ENCODE measurements at places on chromosomes 7 and 10. TPM values are rescaled to one million over a fixed set of nuclear protein-coding genes. Genes with fewer than 3 reads are reported as not detected.

OPALIN gene
- not detected for total RNA-seq

DNA sequence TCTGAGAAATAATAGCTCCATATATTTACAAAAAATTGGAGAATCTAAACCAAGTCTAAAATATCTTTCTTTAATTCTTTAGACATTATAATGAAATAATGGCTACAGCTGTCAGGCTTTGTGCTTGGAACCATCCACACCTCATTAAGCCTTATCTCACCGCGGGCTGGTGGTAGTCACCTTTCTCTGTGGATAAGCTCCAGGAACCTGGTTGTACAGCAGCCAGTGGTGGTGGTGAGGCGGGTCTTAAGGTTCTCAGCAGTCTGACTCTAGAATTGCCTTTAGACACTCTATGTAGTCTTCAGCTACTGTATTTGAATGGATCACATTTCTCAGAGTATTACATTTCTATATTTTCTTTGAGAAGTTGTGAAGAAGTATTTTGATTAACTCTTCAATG lies 34.2 kb downstream of the CUL1 start:
- H3K27ac ChIP-seq: no peak overlapping the region
- H3K36me3 ChIP-seq: peaks cover 4% of the 10 kb centered on the region
- DNase-seq: no peak
- H3K4me1 ChIP-seq: peaks cover 18% of the 10 kb centered on the region
- H3K4me3 ChIP-seq: no peak overlapping the region

DNA sequence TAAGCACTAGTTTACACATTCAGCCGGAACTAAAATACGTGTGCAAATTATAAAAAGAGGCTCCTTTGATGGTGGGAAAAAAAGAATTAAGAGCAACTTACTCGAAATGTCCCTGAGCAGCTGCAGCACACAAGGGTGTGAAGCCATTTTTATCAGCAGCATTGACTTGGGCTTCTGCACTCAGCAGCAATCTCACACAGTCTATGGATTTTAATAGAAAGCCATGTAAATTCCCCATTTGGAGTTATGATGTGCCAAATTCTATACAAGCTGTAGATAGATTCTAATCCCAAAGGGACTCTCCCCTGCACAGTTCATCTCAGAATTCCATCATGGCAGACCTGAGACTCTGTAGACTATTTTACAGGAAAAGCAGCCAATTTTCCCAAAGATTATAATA lies 90.5 kb downstream of the CTTNBP2 start:
- peaks cover 15% of the 10 kb centered on the region for H3K4me1 ChIP-seq
- no peak overlapping the region for H3K27ac ChIP-seq
- H3K4me3 ChIP-seq: no peak overlapping the region
- DNase-seq: no peak
- no peaks in the 10 kb centered on the region for H3K36me3 ChIP-seq
- H3K27me3 ChIP-seq: no peaks in the 10 kb centered on the region

GRCh38 chr10:23556727-23557440 lies 118.0 kb downstream of the OTUD1 start:
- no peaks in the 10 kb centered on the region for H3K27me3 ChIP-seq
- no peaks in the 10 kb centered on the region for H3K36me3 ChIP-seq
- DNase-seq: no peak
- H3K27ac ChIP-seq: no peak overlapping the region
- no peak overlapping the region for H3K4me3 ChIP-seq

- no peak overlapping the region for H3K27ac ChIP-seq
- H3K36me3 ChIP-seq: no peaks in the 10 kb centered on the region
- no peak overlapping the region for H3K4me3 ChIP-seq
- no peak for DNase-seq
- H3K27me3 ChIP-seq: peaks cover 6% of the 10 kb centered on the region
- H3K4me1 ChIP-seq: no peaks in the 10 kb centered on the region
Measured at GRCh38 chr10:130018265-130018664, 54.2 kb upstream of the EBF3 start.

DNA sequence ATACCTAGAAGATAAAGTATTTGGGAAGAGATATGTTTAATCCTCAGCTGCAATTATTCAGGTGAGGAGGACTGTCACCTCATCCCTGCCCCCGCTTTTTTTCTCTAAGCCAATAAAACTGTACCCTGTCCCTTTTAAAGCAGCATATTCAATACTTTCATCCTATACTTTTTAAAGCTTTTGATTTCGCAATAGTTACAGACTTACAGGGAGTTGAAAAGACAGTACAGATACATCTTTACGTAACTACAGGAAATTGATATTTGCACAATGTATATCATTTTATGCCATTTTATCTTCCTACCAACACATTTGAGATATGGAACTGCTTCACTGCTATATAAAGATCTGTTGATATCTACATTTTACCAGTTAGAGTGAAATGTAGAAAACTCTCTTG lies 47.6 kb downstream of the STK17A start:
- no peaks in the 10 kb centered on the region for H3K36me3 ChIP-seq
- no peak overlapping the region for H3K27ac ChIP-seq
- H3K27me3 ChIP-seq: peaks cover 3% of the 10 kb centered on the region
- H3K4me1 ChIP-seq: peaks cover 2% of the 10 kb centered on the region
- DNase-seq: no peak

GRCh38 chr10:30088178-30088577 lies 28.8 kb upstream of the JCAD start:
- H3K27ac ChIP-seq: peak overlapping the region; percentile 10
- H3K4me1 ChIP-seq: peaks cover 5% of the 10 kb centered on the region
- DNase-seq: no peak
- H3K36me3 ChIP-seq: no peaks in the 10 kb centered on the region
- peaks cover 1% of the 10 kb centered on the region for H3K27me3 ChIP-seq

GRCh38 chr7:66301249-66301648 lies 96.1 kb downstream of the TPST1 start:
- H3K27me3 ChIP-seq: no peaks in the 10 kb centered on the region
- no peak for DNase-seq
- no peak overlapping the region for H3K27ac ChIP-seq
- no peaks in the 10 kb centered on the region for H3K4me1 ChIP-seq

GRCh38 chr7:41996381-41997035 lies 240.5 kb downstream of the GLI3 start:
- H3K27ac ChIP-seq: no peak overlapping the region
- no peak overlapping the region for H3K4me3 ChIP-seq
- H3K36me3 ChIP-seq: no peaks in the 10 kb centered on the region
- DNase-seq: no peak
- peaks cover 3% of the 10 kb centered on the region for H3K4me1 ChIP-seq

GRCh38 chr10:126350216-126350992 lies 37.9 kb downstream of the ADAM12 start:
- no peak overlapping the region for H3K4me3 ChIP-seq
- peaks cover 16% of the 10 kb centered on the region for H3K27me3 ChIP-seq
- no peak overlapping the region for H3K27ac ChIP-seq
- peaks cover 11% of the 10 kb centered on the region for H3K36me3 ChIP-seq
- peaks cover 16% of the 10 kb centered on the region for H3K4me1 ChIP-seq
- DNase-seq: no peak
